ENCODE measurements at places on chromosomes 6 and 20.

DNA sequence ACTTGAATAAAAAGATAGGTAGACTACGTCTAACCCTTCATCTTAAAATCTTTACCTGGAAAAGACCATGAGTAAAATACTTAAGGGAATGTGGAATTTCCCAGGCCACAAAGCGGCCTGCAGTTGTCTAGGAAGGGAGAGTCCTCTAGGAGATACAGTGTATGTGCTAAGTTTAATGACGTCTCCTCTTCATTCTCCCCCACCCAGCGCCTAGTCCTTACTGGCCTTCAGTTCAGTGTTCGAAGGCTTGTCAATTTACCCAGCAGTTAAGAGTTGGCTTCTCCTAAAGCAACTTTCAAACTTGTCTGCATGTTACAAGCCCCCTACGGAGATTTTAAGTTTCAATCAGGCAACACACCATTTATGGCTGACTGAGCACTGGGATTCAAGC lies 35.2 kb downstream of the HFE start:
- DNase-seq: no peak

- no peak for DNase-seq
These were observed 625.7 kb downstream of the TFAP2A start for GRCh38 chr6:9789201-9789600.

GRCh38 chr6:39243809-39244208 lies 14.5 kb upstream of the KCNK5 start:
- no peak for DNase-seq

DNA sequence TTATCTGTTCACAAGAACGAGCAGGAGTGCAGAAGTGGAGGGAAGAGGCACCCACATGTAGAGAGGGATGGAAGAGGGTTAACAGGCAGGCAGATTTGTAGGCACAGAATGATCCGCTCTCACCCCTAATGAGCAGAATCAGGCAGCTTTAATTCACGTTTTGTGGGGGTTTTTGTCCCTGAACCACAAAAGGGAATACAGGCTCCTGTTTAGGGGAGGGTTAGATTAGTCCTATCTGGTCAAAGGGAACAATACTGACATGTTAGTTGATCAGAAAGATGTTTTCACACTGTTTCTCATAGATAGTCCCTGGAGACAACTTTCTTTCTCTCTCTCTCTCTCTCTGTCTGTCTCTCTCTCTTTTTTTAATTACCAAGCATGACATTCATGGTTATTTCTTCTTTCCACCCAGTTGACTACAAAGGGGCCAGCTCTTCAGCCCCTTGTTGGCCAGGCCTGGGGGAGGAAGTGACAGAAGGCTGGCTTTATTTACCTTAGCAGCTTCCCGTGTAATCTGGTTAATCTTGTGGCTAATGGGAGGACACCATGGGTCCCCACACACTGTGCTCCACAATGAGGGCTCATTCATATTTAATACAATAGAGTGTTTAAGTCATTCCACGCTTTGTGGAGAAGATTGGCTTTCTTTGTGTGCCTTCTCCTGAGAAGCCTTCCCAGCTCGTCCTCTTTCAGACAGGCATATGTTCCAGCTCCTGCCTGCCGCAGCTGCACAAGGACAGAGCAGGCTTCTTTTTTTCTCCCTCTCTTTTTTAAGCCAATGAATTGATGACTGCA lies 958.8 kb downstream of the TFAP2A start:
- DNase-seq: no peak

DNA sequence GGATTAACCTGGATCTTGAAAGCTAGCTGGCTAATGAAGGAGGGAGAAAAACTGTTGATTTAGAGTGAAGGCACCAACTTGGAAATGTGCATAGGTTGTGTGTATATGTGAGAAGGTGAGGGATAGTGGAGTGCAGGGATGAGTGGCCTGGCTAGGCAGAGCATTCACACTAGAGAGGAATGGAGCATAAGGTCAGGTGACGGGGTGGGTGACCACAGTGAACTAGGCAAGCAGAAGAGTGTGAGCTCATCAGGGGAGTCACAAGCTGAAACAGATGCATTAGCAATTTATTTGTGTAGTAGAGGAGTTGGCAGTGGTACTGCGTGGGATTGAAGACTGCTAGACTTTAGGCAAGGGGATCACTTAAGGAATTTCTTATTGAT lies 10.5 kb downstream of the ANKRD66 start:
- DNase-seq: no peak

DNA sequence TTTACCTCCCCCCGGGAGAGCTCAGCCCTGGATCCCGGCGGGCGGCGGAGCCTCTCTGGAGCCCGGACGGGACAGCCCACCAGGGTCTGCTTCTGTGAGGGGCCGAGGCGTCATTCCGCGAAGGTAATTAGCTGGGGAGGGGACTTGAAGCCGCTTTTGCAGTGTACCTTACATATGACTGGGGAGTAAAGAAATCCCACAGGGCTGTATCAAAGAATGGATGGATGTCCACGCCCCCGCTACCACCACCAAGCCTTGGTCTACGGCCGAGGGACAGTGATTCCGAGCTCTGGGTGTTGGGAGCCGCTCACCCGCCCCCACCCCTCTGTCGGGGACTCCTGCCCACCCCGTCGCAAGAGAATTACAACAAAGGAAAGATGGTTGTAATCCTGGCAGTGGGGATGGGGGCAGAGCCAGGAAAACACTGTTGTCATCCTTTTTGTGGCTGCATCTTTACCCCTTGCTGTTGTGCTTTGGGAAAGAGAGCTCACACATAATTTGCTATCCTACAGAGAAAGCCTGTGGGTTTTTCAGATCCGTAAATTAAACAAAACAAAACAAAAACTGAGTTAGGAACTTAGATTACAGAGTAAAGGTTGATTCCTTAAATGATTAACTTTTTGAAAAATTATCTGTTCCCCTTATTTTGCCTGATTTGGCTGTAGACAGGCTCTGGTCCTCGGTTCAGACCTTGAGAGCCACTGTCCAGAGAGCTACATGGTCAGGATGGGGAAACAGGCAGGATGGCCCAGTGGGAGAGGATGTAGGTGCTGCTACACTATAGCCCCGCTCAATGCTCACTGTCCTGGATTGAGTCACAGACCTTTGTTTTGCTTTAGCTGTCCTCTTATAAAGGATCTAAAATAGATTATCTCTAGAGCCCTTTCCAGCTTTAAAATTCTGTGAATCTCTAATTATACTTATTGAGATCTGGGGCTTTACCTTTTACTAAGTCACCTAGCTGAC lies 997 bp upstream of the FBXO30 start:
- no peak for DNase-seq

DNA sequence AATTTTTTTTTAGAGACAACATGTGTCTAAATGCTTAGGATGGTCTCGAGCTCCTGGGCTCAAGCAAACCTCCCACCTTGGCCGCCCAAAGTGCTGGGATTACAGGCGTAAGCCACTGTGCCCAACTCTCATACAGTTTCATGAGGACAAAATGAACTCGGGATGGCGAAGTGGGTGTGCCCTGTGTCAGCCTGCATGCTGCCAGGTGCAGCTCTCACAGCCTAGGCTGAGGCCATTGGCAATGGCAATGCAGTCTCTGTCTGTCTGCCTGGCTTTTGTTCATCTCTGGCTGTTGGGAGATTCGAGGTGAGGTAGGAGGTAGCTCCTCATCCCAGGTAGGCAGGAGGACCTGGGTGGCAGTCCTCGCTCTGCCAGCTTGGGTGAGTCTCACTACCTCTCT lies 88.0 kb downstream of the CHMP4B start:
- DNase-seq: no peak

- DNase-seq: no peak
These were observed 131.2 kb upstream of the CDYL start for GRCh38 chr6:4644996-4645395.

- DNase-seq: no peak
These were observed 44.2 kb upstream of the TMEM217 start for GRCh38 chr6:37302086-37302686.

DNA sequence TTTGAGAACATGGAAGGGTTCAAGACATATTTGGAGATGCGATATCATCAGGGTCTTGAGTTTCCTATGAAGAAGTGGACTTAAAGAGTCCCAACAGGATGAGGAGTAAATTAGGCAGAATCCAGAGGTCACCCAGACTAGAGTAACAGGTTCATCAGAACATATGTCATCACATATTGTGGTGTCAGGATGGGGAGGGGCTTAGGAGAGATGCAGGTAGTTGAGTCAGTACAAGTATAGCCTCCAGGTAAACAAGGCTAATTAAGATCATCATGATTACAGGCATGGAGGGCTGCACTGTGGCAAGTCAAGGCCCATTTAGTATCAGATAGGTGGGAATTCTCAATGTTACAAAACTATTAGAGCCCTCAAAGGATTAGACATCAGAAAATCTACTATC lies 90.1 kb upstream of the PAK5 start:
- DNase-seq: no peak

GRCh38 chr20:4476903-4477500 lies 244.7 kb upstream of the PRND start:
- DNase-seq: no peak

- no peak for DNase-seq
These were observed 7.6 kb downstream of the NKAIN4 start for GRCh38 chr20:63246490-63247288.

- no peak for DNase-seq
These were observed 76.3 kb downstream of the MTFR2 start for GRCh38 chr6:136173519-136174507.

DNA sequence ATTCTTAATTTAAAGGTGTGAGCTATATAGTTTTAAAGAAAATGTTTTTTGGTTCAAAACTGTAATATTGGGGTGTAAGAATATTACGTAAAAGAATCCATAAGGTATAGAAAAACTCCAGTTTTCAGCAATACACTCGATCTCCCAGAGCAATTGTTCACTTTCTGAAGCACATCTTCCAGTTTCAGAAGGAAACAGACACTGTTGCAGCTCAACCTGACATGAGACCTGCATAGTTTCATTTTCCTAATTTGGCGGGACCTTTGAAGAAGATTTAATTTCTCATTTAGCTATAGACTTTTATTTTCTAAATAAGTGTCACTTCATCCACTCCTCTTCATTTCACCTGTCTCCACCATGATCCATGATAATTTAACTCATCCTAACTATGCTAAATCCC lies 281.5 kb downstream of the HTR1B start:
- DNase-seq: no peak

- DNase-seq: no peak
These were observed 422.5 kb upstream of the RGS17 start for GRCh38 chr6:153553627-153554026.

DNA sequence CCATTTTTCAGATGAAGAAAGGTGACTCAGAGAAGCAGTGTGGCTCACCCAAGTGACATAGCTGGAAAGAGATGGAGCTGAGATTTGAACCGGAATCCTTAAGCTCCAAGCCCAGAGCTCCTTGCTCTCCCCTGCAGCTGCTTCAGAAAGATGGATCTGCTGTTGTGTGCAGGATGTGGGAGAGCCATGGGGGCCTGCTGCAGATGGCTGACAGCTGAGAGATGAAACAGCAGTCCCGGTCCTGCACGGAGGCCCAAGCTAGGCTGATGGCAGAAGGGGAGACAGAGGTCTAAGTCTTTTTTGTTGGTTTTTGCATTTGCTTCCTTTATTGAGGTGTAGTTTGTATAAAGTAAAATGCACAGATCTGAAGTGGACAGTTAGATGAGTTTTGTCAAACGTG lies 69.8 kb upstream of the FOXP4 start:
- DNase-seq: no peak

DNA sequence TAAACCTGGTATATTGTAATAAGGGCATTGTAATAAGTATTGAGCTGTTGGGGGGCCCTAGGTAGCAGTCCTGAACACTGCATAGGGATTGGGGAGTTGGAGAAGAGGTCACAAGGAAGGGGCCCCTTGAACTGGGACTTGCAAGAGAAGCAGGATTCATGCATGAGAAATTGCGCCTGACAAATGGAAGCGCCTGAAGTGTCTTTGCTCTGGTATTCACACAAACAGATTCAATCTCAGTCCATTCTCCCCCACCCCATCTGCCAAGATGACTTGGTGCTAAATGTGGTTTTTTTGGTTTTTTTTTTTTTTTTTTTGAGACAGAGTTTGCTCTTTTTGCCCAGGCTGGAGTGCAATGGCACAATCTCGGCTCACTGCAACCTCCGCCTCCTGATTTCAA lies 87.1 kb downstream of the CAP2 start:
- no peak for DNase-seq

DNA sequence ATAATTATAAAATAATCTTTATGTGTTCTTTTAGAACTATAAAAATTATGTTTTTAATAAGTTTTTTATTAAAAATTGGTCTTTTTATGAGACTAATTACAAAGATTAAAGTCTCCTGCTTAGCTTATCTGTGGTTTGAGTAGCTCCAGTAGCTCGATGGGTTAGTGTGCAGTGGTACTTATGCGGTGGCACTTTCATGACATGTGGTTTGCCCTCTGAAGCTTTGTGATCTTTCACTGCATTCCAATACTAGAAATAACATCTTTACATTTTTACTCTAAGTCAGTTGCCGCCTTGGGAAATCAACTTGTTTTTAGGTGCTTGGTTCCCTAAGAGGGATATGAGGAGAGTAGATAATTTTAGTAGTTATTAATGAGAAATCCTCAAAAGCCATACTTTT lies 699.5 kb upstream of the FLRT3 start:
- no peak for DNase-seq

DNA sequence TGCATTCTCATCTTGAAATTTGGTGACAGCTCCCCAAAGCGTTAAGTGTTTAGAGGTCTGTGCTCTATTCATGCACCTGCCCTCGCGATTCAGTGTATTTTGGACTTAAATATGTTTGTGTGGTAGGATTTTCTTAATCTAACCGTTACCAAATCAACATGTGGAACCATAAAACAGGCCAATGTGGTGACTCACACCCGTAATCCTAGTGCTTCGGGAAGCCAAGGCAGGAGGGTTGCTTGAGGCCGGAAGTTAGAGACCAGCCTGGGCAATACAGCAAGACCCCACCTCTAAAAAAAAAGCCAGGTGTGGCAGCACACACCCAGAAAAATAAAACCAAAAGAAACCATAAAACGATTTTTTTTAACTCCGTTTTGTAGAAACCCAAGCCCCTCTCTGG lies 31.5 kb downstream of the PYGB start:
- no peak for DNase-seq

GRCh38 chr6:114404339-114404955 lies 61.6 kb upstream of the HS3ST5 start:
- DNase-seq: no peak

DNA sequence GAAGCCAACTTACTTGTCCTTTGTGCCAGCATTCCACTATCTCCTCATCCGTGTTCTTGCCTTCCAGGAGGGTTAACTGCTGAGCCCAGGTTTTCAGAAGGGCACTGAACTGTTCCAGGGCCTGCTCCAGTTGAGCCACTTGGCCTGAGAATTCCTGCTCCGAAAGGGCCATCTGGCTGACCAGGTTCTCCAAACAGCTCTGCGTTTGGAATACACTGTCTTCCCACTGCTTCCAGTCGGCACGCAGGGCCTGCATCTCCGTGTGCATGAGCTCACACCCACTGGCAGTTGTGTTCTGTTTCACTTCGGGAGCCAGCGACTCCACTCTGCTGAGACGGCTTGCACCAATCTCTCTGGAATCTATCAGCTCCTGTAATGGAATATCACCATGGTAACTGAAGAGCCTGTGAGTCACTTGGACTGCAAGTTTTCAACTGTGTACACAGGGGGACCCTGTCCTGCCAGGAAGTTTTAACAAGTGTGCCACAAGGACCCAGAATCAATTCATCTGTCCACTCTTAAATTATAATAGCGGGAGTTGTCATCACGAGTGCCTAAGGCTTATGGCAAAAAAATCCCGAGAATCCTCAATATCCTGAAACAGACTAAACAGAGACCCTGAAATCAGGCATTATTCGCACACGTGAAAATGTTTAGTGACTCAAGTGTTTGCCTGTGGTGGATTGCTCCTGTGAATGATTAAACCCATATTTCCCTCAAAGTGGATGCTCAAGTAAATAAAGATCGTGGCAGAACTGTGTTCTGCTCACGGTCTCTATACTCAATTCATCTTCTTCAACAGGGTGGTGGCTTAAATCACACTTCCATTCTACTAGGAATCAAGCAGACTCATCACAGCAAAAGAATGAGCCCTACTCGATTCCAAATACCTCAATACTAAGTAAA lies 255.9 kb downstream of the SYNE1 start:
- no peak for DNase-seq

Data from stimulated activated CD8-positive, alpha-beta memory T cell treated with anti-CD3 and anti-CD28 coated beads, Interleukin-7, amount 100 ng/mL, for 4 hours (primary cell).